Activated T-helper 2 cell treated with anti-CD3 and anti-CD28 coated beads, Interferon-gamma antibody, Interleukin-2, Interleukin-4, amounts not matched to agents 10 μg/mL and 5 μg/mL and 100 μg/mL, durations not matched to agents 14 hours and 24 hours and 36 hours (primary cell): ENCODE measurements at places on chromosomes 13 and 19.

DNA sequence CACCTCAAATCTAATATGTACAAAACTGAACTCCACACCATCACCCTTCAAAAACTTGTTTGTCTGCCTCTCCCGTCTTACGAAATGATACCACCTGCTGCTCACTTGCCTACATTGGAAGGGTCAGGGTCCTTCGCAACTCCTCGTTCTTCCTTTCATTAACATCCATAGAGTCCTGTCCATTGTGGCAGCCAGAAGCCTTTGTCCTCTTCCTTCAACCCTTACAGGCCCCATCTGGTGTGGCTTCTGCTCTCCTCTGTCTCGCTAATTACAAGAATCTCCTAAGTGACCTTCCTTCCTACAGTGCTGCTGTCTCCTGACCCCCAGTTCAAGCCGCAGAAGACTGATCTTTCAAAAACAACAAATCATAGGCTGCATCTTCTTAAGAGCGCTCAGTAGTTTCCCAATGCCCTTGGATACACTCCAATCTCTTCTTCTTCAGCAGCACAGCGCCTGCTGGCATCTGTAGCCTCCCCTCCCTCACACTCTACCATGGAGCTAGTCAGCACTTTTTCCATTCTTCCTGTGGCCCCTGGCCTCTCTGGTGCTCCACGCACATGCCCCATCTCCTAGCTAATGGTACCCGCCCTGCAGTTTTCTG is 382.7 kb downstream of the LIG4 start:
- no peak for DNase-seq

- DNase-seq: no peak
These were observed 3.7 kb downstream of the GAS6 start for GRCh38 chr13:113860051-113860664.

GRCh38 chr19:40619333-40620160 is 18.4 kb downstream of the LTBP4 start:
- DNase-seq: no peak

- no peak for DNase-seq
These were observed 26.0 kb downstream of the ZNF430 start for GRCh38 chr19:21046489-21046888.

GRCh38 chr19:15107061-15108010 is at the start of gene SYDE1:
Gene SYDE1, plus strand, starts transcription at chr19:15107401. Its CDS starts 33 bp downstream, at chr19:15107434.
- DNase-seq: no peak

GRCh38 chr19:19232261-19232721 is 20.5 kb downstream of the NCAN start:
- no peak for DNase-seq

GRCh38 chr13:106357198-106357597 is 178.3 kb downstream of the EFNB2 start:
- no peak for DNase-seq

DNA sequence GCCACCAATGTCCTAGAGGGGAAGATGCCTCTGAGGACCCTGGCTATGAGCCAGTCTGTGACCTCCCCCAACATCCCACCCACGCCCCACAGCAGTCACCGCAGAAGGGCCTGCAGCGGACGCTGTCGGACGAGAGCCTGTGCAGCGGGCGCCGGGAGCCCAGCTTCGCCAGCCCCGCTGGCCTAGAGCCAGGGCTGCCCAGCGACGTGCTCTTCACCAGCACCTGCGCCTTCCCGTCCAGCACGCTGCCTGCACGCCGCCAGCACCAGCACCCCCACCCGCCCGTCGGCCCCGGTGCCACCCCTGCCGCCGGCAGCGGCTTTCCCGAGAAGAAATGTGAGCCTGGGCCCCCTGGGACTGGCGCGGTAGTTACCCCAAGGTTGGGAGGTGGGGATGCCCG is 30.6 kb downstream of the DPF1 start:
- no peak for DNase-seq

GRCh38 chr13:59326717-59327116 is 837.0 kb downstream of the DIAPH3 start:
- no peak for DNase-seq

- DNase-seq: no peak
These were observed 2.6 kb upstream of the GSX1 start for GRCh38 chr13:27789495-27790303.

DNA sequence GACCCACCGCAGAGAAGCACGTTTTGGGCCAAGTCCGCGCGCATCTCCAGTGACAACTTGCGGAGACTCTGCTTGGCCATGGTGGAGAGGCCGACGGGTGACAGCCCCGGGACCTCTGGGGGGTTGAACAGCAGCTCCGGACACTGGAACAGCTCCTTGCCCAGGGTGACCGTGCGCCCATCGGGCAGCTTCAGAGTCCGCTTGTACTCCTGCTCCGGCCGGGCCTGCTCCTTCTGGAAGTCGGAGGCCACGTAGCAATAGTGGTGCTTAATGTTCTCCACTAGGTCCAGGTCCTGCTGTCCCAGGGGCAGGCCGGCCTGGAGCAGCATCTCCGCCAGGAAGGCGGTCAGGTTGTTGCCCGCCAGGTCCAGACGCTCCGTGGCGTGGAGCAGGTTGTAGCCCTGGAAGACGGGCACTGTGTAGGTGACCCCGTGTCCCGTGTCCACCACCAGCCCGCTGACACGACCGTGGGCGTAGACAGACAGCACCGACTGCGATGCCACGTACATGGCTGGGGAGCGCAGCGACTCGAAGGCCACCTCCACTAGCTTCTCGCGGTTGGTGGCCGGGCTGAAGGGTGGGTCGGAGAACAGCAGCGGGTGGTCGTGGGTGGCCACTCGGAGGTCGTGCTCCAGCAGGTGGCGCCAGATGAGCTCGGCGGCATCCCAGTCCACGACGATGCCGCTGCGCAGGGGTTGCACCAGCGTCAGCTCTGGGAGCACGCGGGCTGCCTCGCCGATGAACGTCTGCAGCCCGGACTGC is 743 bp downstream of the ACTL9 start:
- DNase-seq: no peak

- no peak for DNase-seq
These were observed 4.2 kb downstream of the LYL1 start for GRCh38 chr19:13098277-13099072.

DNA sequence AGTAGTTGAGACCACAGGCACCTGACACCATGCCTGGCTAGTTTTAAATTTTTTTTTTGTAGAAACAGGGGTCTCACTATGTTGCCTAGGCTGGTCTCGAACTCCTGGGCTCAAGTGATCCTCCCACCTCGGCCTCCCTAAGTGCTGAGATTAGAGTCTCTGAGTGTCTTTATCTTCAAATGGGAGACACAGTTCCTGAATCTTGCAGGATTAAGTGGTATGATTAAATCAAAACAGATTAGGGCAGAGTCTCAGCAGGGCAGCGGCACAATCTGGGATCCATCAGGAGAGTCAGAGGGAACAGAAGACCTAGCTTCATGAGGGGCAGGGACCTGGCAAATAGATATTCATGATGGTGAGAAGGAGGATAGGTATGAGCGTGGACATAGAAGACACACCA is 953 bp downstream of the RLN3 start:
- DNase-seq: no peak

GRCh38 chr13:48873081-48873480 is 102.6 kb upstream of the FNDC3A start:
- no peak for DNase-seq

- DNase-seq: no peak
These were observed 52.5 kb downstream of the FOXO1 start for GRCh38 chr13:40613914-40614313.

DNA sequence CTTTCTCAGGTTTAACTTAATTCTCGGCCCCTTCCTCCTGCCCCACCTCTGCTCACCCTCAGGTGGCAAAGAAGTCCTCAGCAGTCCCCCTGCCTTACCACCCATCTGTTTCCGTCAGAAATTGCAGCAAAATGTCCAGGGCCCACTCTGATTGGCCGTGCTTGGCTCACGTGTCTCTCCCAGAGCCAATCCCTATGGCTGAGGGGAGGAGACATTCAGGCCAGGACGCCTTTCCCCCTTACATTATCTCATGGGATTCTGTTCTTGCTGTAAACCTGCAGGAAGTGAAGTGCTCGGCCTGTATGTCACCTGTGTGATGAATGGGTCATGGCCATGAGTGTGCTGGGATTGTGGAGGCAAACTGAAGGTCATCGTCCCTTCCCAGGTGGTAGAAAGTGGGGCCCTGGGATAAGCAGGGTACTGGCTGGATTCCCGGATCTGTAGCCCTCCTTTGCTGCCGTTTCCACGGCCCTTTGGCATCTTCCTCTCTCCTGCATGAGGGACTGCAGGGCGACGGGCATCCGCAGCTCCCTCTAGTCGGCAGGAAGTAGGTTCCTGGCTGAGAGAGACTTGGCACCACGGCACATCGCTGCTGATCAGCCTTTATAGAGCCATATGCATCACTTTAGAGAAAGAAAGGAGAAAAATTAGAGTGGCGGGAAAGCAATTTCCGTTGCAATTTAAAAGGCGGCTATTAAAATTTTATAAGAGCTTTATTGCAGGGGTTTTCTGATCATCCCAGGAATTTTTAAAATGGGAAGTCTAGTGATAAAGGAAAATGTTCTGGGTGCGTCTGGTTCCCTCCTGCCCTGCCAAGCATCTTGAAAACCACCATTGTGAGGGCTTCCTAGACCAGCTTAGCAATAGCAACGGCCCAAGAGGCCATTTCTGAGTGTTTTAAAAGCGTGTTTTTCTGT is 118.2 kb downstream of the SIPA1L3 start:
- no peak for DNase-seq

DNA sequence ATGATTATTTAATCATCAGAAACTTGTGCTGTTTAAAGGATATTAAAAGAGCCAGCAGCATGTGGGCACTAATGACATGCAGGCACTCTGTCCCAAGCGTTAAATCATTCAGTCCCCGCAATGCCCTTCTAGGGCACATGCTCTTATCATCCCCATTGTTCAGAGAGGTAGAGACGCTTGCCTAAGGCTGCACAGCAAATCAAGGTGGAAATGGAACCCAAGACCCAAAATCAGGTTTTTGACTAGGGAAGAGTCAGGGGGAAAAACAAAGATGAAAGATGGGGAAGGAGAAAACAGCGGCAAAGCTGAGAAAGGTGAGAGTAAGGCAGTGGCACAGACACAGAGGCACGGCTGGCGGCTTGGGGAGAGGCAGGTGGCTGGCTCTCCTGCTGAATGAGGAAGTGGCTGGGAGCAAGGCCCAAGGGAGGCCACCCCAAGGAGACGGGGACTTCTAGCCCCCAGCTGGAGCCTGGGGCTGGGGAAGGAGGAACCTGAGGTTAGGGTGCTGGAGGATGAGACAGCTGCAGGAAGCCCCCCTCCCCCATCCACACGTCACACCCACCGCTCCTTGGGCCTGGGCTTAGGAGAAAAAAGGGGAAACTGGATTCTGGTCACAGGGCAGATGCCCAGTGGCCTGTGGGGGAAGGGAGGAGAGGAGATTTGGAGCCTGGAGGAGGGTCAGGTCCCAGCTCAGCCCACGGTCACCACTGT is 1.0 kb upstream of the TYROBP start:
- no peak for DNase-seq

GRCh38 chr13:35600137-35600536 is 123.6 kb upstream of the MAB21L1 start:
- DNase-seq: no peak

- no peak for DNase-seq
These were observed 28.2 kb downstream of the ZNF714 start for GRCh38 chr19:21110183-21110582.

- DNase-seq: no peak
These were observed 43.4 kb upstream of the MAP3K10 start for GRCh38 chr19:40147693-40148347.

- DNase-seq: no peak
These were observed 221.6 kb downstream of the NBEA start for GRCh38 chr13:35163674-35164073.

- DNase-seq: no peak
These were observed 6.5 kb upstream of the TOMM40 start for GRCh38 chr19:44884566-44884965.

- DNase-seq: no peak
These were observed 216.3 kb downstream of the RGCC start for GRCh38 chr13:41673640-41674039.

GRCh38 chr13:99354371-99354951 is 47.3 kb upstream of the GPR183 start:
- no peak for DNase-seq

DNA sequence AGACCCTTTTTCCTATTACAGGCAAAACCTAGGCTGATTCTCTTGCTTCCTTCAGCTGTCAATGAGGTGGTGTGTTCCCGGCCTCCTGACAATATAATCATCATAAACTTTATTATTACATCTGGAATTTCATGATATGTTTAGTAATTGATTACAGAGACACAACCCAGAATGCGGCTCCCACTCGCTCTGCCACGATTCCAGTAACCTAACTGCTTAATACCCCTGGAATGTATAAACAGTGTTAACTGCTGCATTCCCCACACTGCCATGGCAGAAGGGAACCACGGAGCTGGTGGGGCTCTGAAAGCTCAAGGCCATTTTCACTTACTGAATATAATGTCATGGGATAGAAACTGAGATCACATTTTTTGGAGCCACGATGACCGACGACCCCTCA is 17.1 kb downstream of the TSHZ3 start:
- DNase-seq: no peak

- DNase-seq: no peak
These were observed 83.4 kb downstream of the MIPEP start for GRCh38 chr13:23805821-23806220.

DNA sequence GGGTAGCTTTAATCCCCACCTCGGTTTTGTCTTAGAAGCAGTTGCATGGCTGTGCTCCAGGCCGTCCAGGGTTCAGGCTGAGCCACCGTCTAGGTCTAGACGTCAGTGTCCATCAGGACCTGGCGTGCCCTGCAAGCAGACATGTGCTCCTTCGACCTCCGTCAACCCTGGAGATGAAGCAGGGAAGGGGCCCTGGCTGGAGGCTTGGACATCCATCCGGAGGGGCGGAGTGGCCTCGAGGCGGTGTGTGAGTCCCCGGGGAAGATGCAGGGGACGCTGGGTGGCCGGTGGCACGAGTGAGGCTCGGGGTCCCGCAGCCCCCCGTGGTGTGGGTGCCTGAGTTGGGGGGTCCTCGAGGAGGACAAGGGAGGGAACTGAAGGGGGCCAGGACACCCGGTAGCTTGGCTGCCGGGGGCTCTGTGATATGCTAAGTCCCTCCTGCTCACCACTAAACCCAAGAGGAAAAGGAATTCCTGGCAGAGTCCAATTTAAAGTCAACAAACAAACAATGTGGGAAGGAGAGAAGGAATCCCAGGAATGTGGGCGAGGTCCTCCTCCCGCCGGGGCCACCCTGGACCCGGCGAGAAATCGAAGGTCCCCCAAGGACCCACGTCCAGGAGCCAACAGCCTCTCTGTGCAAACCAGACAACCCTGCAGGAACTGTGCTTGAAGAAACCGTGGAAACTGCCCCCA is 14.9 kb upstream of the PTBP1 start:
- DNase-seq: no peak

DNA sequence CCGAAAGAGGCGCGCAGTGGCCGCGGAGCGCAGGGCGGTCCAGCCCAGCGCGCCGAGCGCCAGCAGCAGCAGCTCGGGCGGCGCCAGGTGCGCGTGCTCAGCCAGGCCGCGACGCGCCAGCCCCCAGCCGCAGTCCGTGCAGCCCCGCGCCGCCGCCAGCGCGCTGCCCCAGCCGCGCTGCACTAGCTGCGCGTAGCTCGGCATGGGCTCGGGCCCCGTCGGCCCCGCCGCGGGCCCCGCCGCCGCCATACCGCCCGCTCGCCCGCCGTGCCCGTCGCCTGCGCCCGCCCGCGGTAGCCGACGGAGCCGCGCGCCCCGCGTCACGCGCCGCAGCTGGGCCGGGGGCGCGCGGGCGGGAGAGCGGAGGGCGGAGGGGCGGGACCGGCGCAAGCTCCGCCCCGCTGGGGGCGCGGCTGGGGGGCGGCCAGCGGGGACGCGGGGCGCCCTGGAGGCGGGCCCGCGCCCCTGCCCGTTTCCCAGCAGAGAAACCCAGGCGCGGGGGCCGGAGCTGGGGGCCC is at the start of gene CERS1:
CERS1 (minus strand) TSS at position 335 of the 518 bp plus-strand sequence; CDS start at position 249, 86 bp downstream.
- no peak for DNase-seq
